ENCODE measurements at places on chromosomes 7 and 10.
A peak's percentile ranks its signal among the peaks of the same experiment; 100 is the strongest.

- no peak for DNase-seq
Measured at GRCh38 chr7:22060863-22061262, 115.2 kb upstream of the CDCA7L start.

DNA sequence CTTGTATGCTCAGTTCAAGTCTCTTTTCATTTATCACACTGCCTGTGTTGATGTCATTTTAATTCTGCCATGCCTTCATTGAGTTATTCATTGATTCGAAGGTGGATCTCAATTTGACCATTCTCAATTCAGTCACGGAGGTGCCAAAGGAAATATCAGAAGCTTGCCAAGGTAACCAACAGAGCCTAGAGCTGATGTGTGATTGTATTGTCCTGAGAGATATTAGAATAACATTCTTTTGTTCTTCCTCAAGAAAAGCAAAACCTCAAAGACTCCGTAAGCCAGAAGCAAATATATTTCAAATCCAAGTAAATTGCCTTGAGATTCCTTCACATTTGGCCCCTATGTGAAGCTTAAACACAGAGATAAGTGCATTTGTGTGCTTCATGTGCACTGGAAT lies 345.3 kb downstream of the CXCL12 start:
- no peak for DNase-seq

GRCh38 chr7:46600340-46600739 lies 679.3 kb upstream of the IGFBP3 start:
- no peak for DNase-seq

- DNase-seq: no peak
Measured at GRCh38 chr7:39130857-39131526, 153.3 kb downstream of the POU6F2 start.

- no peak for DNase-seq
Measured at GRCh38 chr7:99366646-99367045, 7.9 kb upstream of the ARPC1B start.

DNA sequence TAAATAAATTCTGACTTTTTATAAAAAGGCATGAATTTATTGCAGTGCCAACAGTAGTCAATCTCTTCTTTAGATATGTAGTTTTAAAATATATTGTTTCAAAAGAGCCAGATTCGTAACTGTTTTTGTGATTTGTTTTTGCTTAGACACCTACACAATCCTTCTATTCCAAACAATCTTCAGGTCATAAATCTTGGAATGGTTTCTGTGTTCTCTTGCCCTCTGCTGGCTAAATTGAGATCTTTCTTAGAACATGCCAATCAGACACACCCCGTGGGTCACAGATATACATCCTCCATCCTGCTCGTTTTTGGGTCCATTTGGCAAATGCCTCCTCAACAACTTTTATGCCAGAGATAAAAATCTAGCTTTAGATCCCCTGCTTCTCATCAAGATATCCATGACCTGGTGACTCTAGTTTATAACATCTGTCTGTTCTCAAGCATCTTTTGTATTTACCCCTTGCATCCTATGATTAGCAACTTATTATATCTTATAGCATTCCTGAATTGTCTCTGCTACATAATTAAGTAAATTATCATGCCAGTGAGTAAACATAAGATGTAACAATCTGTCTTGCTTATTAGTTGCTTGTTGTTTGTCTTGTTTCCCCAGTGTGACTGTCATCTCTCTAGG lies 35.3 kb upstream of the IFRD1 start:
- peak; percentile 26 for DNase-seq
